ENCODE measurements at places on chromosomes 2 and 18.

DNA sequence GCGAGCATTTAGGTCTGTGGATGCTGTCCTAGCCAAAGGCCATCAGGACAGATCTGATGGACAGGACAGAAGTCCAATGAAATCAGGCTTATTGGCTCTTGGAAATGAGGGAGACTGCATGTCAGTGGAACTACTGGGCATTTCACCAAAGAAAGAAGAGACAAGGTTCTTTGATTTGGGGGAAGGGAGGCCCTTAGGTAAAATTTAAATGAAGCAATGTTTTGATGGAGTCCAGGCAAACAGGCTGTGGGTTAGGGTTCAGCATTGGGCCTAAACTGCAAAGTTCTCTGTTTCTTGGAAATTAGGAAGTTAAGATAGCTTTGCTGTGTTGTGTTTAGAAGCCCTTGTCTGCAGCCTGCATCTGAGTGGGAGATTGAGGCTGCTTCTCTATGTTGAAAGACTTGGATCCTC is 31.6 kb upstream of the RNF149 start:
- no peak for DNase-seq

- no peak for DNase-seq
Measured at GRCh38 chr2:209308415-209308814, 115.4 kb upstream of the MAP2 start.

GRCh38 chr2:39508198-39508597 is 71.1 kb upstream of the MAP4K3 start:
- peak; percentile 48 for DNase-seq

GRCh38 chr2:206257861-206258260 is 16.6 kb upstream of the ZDBF2 start:
- no peak for DNase-seq

DNA sequence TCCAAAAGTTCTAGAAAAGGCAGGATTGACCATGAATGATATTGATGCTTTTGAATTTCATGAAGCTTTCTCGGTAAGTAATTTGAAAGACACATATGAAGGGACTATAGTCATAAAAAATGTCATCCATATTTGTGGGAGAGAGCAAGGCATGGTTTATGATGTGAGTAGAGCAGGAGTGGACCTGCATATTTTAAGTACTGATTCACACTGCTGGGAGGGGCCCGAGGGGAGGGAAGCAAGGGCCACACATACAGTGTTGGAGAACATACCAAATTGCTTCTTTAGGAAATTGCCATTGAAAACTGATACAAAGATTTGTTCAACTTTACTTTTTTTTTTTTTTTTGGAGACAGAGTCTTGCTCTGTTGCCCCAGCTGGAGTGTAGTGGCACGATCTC is 39.4 kb downstream of the HADHB start:
- no peak for DNase-seq

DNA sequence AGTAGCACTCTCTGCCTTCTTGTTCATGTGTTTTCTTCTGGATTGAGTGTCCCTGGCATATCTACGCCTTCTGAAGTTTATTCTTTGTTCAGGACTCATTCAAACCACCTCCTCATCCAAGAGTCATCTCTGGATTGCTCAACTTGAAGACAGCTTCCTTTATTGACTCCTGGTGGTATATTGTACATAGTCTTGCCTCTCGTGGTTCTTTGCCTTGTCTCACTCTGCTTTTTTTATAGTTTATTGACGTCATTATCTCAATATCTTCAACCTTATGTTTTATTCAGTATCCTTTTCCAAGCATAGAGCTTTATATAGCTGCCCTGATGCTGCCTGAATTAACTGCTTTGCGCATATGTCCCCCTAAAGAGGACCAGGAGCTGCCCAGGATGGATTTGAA is 161.7 kb downstream of the INSIG2 start:
- DNase-seq = peak; percentile 76

DNA sequence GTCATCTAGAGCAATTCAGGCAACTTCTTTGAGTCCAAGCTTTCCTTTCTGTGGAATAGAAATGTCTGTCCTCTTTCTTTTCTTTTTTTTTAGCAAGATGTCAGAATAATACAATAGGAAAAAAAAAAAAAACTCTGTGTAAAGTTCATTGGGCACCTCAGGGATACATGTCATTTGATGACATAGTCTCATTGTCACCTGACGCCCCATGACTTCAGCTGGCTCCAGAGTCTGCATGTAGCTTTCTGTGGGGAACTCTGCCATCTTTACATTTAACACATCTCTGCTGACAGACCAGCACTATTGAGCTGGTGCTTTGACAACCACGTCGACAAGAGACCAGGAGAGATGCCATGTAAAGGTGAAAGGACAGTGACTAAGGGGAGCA is 172.5 kb upstream of the KLF7 start:
- no peak for DNase-seq

DNA sequence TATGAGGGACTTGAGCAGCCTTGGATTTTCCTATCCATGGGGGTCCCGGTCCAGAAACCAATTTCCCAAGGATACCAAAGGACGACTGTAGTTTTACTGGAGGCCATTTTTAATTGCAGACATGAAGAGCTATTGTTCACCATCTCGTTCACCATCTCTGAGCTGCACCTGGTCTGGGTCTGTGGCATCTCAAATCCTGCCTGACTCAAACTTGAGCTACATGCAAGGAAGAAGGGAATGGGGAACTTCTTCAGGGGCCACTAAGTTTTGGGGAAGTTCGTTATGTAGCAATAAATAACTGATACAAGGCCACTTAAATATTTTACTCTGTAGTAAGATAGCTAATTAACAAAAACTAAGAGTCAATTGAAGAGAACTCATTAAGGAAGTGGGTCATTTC is 2.1 kb upstream of the SMCHD1 start:
- DNase-seq = no peak

DNA sequence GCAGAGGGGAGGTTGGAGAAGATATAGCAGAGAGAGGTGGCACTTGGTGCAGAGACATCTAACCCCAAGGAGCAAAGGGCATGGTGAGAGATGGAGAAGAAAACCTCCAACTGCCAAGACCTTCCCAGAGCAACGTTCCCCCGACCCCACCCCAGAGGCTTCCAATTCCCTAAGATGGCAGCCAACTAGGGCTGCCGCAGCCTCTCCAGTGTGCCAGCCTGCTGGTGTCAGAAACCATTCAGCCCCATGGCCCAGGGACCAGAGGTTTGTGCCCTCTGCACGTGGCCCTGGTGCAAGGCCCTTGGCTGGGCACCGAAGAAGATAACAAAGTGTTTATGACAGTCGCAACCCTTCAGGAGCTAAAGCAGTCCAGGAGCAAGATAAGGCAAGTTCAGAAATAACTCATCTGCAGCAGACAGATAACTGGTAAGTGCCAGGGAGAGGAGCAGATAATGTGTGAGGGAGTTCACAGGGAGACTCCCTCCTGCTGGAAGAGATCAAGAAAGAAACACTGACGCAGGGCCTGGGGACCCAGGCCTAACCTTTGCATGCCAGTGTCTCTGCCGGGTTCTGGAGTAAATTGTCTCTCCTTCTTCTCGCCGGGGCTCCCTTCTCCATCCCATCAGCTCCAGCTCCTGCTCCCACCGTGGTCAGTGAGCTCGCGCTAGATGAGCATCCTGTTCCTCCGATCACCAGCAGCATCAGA is 66.1 kb upstream of the ID2 start:
- DNase-seq = no peak

DNA sequence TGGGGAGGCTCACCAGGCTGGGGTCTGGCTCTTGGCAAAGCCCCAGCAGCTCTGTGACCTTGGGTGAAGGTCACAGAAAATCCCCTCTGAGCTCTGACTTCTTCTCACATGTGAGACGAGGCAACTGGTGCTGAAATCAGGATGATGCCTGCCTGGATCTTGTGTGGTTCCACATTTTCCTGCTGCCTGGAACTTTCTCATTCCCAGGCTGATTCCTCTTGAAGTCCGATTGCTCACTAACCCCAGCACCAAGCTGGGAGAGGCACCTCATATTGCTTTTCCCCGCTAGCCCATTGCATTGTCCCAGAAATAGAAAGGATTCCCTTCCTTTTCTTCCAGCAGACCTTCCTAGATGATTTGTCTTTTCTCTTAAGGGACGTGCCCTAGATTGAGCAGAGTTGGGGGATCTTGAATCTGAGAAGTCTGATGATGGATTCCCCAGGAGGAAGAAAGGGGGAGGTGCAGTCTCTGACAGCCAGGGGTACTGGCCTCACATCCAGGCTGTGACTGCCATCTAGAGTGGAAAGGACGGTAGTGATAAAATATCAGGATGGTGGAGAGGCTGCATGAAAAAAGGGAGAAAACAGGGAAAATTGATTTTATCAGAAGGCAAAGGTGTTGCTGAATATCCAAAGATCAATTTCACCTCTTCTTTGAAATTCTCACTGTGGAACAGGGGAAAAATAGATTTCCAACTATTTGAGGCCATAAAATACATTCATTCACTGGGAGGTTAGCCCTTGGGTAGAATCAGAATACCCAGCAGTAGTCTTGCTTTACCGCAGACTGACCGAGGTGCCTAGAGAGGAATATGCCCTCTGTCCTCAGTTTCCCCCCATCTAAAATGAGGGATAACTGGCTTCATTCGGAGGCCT is 96.3 kb downstream of the FAM210A start:
- DNase-seq = peak; percentile 48

- DNase-seq = no peak
Measured at GRCh38 chr18:13219593-13220159, 1.1 kb downstream of the LDLRAD4 start.

GRCh38 chr2:70203086-70203485 is 12.3 kb upstream of the C2orf42 start:
- DNase-seq = peak; percentile 9

DNA sequence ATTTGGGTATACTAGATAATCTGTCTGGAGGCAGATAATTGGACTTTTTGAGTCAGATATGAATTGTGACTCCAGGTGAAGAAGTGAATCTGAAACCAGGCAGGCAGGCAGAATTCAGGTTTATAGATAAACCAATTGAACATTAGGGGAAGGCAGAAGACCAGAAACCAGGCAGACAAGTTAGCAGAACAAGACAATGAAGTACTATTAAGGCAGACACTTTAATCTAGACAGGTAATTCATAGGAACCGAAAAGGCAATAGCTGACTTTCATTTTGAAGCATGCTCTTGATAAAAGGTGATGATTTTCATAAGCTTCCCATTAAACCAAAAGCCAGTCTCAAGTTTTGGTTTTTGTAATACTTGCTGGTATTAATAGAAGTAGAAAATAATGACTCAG is 19.3 kb upstream of the SLC4A10 start:
- DNase-seq = no peak

DNA sequence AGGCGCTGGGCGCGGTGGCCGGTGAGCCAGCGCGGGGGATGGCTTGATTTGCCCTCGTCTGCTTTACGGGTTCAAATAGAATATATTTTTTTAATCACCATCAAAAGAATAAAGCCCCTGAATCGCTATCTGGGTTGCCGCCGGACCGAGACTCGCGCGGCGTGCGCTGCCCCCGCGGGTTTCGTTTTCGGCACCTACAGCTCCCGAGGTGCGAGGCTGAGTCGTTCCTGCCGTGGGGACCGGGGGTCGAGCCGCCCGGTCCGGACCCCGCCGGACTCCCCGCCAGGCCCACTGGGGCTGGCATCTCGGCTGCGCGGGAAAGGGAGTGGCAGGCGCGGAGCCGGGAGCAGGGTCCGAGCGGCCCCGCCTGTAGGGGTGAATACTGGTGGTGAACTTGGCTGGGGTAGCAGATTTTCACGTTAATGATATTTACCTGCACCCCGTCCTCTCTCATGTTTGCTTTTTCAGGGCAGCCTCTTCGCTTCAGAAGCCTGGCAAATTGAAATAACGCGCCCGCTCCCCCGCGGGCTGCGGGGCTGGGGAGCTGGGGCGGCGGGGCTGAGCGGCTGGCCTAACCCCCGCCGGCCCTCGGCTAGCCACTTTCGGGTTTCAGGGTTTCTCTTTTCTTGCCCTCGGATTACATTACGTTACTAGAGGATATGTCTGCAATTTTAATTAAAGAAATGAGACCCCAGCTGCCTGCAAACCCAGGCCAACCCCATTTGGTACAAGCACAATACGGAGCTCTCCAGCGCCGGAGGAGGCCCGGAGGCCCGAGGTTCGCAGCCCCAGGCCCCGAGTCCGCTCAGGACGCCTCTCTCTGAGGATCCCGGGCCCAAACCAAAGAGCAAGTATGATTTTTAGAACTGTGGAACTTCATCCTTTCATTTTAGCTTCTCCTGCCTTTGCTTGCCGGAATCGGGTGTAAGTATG is 1.7 kb upstream of the CELF4 start:
- DNase-seq = peak; percentile 14

Data from foreskin fibroblast (primary cell).